ENCODE measurements at places on chromosomes 1 and 21. TPM values are rescaled to one million over a fixed set of nuclear protein-coding genes. Genes with fewer than 3 reads are reported as not detected.
A peak's percentile ranks its signal among the peaks of the same experiment; 100 is the strongest.

Gene SELENOF
- 115 TPM for total RNA-seq

Gene OR2T10
- not detected for total RNA-seq

Gene KCNA2
- not detected for total RNA-seq

Gene ZFP69B
- 4.2 TPM for total RNA-seq

Gene ADGRB2
- total RNA-seq = 2.5 TPM

Gene KCNQ4
- total RNA-seq = not detected

Gene TPR
- total RNA-seq = 59.2 TPM

Gene HAO2
- total RNA-seq = not detected

Gene BLACAT1
- 2.4 TPM for total RNA-seq

Gene B3GALNT2
- 40.3 TPM for total RNA-seq

Gene DYNLT4
- not detected for total RNA-seq

Gene FCGR1A
- not detected for total RNA-seq

Gene PPFIA4
- total RNA-seq = 0.25 TPM

Gene CFHR3
- total RNA-seq = not detected

DNA sequence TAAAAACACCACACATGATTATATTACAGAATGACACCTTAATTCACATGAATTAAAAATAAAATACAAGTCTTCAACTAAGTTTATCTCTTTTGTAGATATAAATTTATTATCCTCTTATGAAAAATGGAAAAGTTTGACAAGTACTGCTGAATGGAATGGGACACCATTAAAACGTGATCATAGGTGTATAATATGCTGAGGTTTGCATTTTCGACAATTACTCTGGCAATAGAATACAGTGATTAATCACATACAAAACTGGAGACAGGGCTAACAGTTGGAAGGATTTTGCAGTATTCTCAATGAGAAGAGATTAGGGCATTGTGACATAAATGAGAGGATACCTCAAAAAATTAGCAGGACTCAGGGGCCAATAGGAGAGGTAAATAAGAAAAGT is 17.1 kb upstream of the PLPPR4 start:
- no peak for DNase-seq

DNA sequence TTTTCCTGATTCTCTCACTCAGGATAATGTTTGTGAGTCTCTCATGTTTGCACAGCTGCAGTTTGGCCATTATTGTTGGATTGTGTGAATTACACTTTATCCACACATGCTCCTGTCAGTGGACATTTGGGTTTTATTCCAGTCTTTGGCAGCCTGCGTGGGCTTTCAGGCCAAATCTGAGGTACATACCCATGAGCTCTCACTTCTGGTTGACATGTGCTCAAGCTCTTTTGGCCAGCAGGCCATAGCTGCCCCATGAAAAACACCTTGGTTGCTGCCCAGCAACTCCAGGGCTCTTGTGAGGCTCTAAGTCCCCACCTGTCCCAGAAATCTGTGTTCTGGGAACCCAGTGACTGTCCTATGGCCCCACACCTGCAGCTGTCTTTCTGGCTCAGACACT is 124.5 kb upstream of the GALNT2 start:
- DNase-seq = no peak

GRCh38 chr1:11769274-11769673 is 7.3 kb downstream of the C1orf167 start:
- no peak for DNase-seq

GRCh38 chr21:29719521-29719920 is 220.3 kb downstream of the GRIK1 start:
- DNase-seq = no peak

- peak; percentile 95 for DNase-seq
These were observed 40.1 kb downstream of the ELK4 start for GRCh38 chr1:205591522-205592351.

GRCh38 chr1:214740471-214740870 is 137.5 kb downstream of the CENPF start:
- DNase-seq = no peak

GRCh38 chr1:162206300-162206699 is 136.8 kb downstream of the NOS1AP start:
- DNase-seq = no peak

GRCh38 chr1:79692519-79692918 is 686.0 kb upstream of the ADGRL4 start:
- no peak for DNase-seq

DNA sequence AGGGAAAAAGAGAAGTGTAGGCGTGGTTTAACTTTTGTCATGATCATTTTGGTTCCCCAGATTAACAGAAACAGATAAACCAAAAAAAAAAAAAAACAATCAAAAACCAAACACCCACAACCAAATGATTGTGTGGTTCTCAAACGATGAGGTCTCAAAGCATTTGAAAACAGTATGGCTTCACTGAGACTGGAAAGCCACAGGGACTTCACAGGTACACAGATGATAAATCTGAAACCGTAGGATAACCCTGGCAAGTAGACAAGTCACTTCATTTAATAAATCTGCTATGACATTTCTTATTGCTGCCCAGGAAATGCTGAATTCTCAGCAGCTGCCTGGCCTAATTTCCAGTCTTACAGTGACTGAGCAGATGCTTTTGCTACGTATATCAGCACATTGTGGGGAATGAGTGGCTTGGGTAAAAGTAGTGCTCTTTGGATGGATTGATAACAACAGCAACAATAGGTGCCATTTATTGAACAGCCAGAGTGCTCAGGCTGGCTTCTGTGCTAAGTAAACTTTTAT is 6.1 kb downstream of the ST6GALNAC3 start:
- DNase-seq = no peak

GRCh38 chr1:17768651-17769241 is 13.6 kb downstream of the ACTL8 start:
- DNase-seq = no peak

DNA sequence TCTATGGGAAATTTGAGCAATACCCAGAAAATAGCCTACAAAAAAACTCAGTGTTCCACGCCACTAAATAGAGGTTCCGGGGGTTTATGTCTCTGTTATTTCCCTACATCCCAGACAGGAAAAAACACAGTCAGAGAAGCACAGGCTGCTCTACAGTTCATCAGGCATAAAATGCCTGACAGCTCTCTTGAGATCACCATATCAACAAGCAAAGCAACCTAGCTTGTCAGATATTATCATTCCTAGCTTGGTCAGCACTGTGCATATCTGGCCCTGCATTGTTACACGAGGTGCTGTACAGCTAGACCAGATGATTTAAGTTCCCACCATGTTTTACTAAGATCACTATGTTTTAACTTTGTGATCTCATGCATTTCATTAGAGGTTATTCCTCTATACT is 172.6 kb downstream of the PTPRC start:
- DNase-seq = no peak

GRCh38 chr1:24862775-24863483 is 67.1 kb downstream of the RUNX3 start:
- DNase-seq = no peak

DNA sequence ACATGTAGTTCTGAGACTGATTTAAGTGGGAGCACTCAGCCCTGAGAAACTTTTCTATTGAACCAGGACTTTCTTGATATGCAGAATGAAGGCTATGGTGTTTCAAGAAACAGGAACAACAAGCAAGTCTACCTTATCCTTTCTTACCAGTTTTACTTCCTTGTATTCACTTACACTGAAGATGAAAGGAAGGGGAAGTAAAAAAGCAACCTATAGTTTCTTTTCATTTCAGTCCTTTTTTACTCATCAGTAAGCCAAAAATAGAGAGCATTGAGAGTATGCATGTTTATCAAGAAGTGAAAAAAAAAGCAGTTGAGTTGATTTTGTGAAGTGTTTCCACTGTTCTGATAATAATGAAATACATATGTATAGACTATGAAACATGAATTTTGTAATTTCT is 1010.3 kb downstream of the AMY1C start:
- DNase-seq = no peak

- no peak for DNase-seq
These were observed 189.8 kb downstream of the RGS7 start for GRCh38 chr1:241167121-241167630.

- no peak for DNase-seq
These were observed 7.4 kb downstream of the ENTREP3 start for GRCh38 chr1:155247667-155248553.

GRCh38 chr1:175525222-175525621 is 218.2 kb downstream of the TNR start:
- no peak for DNase-seq

GRCh38 chr1:182110635-182111034 is 49.1 kb upstream of the ZNF648 start:
- DNase-seq = no peak

- DNase-seq = no peak
These were observed 120.6 kb downstream of the ADGRL2 start for GRCh38 chr1:81921344-81921743.

- no peak for DNase-seq
These were observed 10.1 kb downstream of the MEF2D start for GRCh38 chr1:156490401-156491032.

GRCh38 chr21:34942911-34943310 is 106.2 kb downstream of the RUNX1 start:
- DNase-seq = no peak

DNA sequence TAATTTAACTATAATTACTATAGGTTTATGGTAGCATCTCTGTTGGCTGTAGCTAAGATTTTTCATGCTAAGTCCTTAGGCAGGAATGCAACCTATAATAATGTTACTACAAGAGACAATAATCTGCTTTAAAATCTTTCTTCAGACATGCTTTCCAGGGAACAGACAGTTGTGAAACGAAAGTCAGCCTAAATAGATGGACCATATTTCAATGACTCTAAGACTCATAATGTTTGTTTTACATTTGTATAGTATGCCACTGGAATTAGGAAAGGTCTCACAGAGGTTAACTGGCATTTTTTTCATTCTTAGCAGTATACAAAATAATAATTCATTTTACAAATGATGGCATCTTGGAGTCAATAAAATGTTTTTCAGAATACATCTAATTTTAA is 8.1 kb downstream of the RERE start:
- DNase-seq = no peak

- DNase-seq = peak; percentile 45
These were observed at the start of gene MSH4 for GRCh38 chr1:75796376-75797272. Gene MSH4 (plus strand): TSS chr1:75796882. CDS start chr1:75796986, 104 bp downstream.

- no peak for DNase-seq
These were observed 77.9 kb upstream of the PUM1 start for GRCh38 chr1:31143455-31143854.

- DNase-seq = no peak
These were observed 52.1 kb downstream of the SLC35D1 start for GRCh38 chr1:67001682-67002425.

GRCh38 chr1:32333251-32333963 is 2.6 kb downstream of the MARCKSL1 start:
- no peak for DNase-seq

DNA sequence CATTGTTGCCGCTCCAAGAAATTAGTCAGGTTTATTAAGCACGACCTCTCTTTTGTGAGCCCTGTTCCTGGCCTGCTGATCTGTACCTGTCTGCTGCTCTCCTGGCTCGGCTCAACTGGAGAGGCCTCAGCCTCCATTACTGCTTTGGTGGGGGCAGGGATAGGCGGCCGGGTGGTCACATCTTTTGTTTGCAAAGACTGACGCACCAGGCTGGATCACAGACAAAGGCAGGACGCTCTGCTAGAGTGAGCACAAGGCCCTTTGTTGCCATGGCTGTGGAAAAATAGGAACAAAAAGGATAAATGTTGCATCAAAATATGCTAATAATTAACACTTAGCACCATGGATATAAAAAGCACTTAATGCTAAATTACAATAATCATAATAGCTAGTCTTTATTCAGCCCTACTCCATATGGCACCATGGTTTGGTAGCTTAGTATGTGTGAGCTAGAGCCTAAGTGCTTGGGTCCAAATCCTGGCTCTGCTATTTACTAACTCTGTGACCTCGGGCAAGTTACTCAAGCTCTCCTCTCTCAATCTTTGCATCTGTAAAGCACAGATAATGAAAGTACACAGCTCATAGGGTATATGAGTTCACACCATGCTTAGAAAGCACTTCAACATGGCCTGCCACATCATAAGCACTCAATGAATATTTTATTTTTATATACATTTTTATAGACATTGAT is 28.9 kb upstream of the HPDL start:
- DNase-seq = no peak

- no peak for DNase-seq
These were observed 62.3 kb downstream of the SLC19A1 start for GRCh38 chr21:45479691-45480675.

GRCh38 chr1:3168678-3169077 is 99.7 kb downstream of the PRDM16 start:
- no peak for DNase-seq

GRCh38 chr1:211543025-211543424 is 35.9 kb downstream of the SLC30A1 start:
- no peak for DNase-seq

DNA sequence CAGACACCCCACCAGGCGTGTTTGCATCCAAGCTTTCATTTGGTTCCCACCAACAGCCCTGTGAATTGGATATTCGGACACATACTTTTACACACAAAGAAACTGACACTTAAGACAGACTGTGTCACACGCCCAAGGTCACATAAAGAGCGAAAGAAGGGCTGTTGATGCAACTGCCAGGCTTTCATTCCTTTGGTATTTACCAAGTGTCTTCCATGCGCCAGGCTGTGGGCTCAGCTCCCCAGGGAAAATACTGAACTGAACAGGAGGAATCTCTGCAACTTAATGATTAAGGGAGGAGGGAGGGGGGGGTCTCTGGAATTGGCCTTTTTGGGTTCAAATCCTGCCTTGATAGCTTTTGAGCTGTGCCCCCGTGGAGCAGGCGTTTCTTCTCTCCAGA is 122.8 kb downstream of the ACTL8 start:
- DNase-seq = no peak

GRCh38 chr1:4317207-4317606 is 337.2 kb upstream of the AJAP1 start:
- no peak for DNase-seq

- DNase-seq = no peak
These were observed 9.2 kb downstream of the ROR1 start for GRCh38 chr1:63782982-63783381.

- DNase-seq = no peak
These were observed 133.0 kb downstream of the ITSN1 start for GRCh38 chr21:33775100-33775828.

- no peak for DNase-seq
These were observed 41.5 kb downstream of the TAS1R2 start for GRCh38 chr1:18817795-18818435.

GRCh38 chr1:245510144-245510543 is 355.4 kb downstream of the KIF26B start:
- no peak for DNase-seq

DNA sequence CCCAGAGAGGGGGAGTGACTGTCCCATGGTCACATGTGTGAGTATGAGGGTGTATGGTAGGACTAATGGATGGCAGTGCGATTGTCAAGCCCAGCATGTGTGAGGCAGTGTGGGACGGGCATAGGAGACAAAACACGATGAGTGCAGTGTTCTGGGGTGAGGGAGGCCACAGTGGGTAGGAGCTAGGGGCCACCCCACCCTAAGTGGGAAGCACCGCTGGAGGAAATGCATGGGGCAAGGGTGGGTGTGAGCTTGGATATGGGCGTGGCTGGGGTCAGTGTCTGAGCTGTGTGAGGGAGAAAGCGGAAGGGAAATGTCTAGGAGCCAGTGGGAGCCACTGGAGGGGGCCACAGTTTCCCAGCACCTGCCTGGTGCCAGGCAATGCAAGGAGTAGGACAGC is 56.5 kb downstream of the FOXO6 start:
- DNase-seq = no peak

GRCh38 chr1:204891860-204892259 is 21.2 kb downstream of the NFASC start:
- DNase-seq = no peak

GRCh38 chr1:183569141-183569540 is 21.1 kb downstream of the NCF2 start:
- peak; percentile 70 for DNase-seq
